ENCODE measurements at places on chromosomes 6 and 20.

GRCh38 chr6:169115632-169116031 is 138.0 kb downstream of the THBS2 start:
- DNase-seq: no peak

DNA sequence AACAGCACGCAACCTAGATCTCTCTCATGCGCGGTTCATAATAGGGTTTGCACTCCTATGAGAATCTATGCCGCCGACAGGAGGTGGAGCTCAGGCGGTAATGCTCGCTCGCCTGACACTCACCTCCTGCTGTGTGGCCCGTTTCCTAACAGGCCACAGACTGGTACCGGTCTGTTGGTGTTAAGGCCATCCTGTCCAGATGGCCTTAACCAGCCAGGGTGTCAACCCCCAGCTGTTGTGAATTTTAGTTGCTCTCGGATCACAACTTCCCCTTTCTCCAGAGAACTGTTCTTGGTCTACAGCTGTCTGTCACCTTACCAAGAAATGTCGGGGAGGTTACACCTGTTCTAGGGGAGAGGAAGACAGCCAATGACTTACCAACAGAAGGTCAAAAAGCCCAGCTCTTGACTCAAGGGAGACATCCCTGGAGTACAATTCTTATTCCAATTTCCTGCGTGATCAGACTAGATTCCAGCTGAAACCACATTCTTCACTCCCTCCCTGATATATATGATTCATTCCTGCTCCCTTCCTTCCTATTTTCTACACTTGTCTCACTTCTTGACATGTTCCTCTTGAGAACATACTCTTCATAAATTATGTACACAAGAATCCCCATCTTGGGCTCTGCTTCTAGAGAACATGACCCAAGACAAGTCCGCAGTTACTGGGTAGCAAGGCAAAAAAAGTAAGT is 23.1 kb upstream of the DNAAF9 start:
- DNase-seq: peak; percentile 51

- no peak for DNase-seq
Measured at GRCh38 chr20:44856442-44856841, 29.1 kb upstream of the YWHAB start.

- no peak for DNase-seq
Measured at GRCh38 chr6:40713002-40713719, 126.0 kb upstream of the LRFN2 start.

DNA sequence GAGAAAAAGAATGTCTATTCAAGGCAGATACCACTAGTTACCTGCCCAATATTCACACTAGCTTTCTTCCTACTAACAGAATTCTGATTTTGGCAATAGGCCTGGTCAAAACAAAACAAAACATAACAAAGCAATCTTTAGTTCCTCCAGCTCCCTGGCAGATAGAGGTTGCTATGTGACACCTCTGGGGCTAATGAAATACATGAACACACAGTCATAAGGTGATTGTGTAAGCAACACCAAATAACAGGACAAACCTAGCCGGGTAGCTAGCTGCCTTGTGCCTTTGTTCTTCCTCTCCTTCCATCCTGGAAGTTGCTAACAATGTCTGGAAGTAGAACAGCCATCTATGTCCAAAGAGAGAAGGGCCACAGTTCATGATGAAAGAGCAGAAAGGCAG is 6.0 kb upstream of the HMGN3 start:
- no peak for DNase-seq

DNA sequence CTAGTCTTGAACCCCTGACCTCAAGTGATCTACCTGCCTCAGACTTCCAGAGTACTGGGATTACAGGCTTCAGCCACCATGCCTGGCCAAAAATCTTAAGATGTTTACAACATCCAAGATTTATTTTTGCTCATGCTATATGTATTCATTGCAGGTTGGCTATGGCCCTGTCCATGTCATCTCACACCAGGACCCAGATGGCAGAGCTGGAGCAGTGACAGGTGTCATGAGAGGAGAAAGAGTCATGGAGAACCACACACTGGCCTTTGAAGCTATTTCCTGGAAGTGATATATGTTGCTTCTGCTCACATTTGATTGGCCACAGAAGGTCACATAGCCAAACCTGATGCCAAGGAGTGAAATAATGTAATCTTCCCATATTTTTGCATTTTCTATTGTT is 13.8 kb upstream of the DDR1 start:
- DNase-seq: no peak

DNA sequence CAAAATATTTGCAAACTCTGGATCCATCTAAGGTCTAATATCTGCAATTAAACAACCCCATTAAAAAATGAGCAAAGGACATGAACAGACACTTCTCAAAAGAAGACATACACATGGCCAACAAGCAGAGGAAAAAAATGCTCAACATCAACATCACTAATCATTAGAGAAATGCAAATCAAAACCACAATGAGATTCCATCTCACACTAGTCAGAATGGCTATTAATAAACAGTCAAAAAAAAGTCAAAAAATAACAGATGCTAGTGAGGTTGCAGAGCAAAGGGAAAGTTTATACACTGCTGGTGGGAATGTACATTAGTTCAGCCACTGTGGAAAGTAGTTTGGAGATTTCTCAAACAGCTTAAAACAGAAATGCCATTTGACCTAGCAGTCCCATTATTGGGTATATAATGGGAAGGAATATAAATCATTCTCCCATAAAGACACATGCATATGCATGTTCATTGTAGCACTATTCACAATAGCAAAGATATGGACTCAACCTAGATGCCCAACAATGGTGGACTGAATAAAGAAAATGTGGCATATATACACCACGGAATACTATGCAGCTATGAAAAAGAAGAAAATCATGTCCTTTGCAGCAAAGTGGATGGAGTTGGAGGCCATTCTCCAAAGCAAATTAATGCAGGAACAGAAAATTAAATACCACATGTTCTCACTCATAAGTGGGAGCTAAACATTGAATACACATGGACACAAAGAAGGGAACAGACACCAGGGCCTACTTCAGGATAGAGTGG is 9.1 kb downstream of the ZNFX1 start:
- DNase-seq: no peak

DNA sequence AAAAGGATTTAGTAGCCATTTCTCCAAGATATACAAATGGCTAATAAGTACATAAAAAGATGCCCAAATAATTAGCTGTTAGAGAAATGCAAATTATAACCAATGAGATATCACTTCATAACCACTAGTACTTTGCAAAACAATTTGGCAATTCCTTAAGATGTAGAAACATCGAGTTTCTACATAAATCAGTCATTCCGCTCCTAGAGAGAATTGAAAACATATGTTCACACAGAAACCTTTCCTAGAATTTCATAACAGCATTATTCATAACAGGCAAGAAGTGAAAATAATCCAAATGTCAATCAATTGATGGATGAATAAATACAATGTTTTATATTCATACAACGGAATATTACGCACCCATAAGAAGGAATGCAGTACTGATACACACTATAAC is 20.5 kb upstream of the NT5E start:
- DNase-seq: no peak

DNA sequence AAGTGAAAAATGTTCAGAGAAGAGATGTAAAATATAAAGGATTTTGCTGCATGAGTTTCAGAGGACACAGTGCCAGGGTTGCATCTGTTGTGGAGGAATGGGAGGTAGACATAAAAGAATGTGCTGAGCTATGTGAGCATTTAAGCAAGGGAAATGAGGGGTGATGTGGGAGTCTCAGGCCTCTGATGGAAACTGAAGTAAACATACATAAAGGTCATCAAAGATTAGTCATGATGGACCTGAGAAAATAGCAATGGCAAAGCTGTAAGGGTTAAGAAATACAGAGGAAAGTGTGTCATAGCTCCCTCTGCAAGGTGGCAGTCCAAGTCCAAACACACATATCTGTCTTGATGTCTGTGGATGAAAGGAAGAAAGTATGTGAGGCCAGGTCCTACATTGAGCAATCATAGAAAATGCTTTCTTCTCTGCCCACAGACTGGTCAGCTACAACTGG is 306.6 kb upstream of the ECI2 start:
- DNase-seq: no peak

GRCh38 chr6:87341158-87341557 is 3.5 kb upstream of the C6orf163 start:
- DNase-seq: no peak

- DNase-seq: no peak
Measured at GRCh38 chr20:20734475-20734948, 22.1 kb upstream of the RALGAPA2 start.

GRCh38 chr6:96675597-96675996 is 112.7 kb downstream of the FHL5 start:
- DNase-seq: no peak

GRCh38 chr6:28334286-28335039 is 1.5 kb downstream of the ZSCAN31 start:
- no peak for DNase-seq

DNA sequence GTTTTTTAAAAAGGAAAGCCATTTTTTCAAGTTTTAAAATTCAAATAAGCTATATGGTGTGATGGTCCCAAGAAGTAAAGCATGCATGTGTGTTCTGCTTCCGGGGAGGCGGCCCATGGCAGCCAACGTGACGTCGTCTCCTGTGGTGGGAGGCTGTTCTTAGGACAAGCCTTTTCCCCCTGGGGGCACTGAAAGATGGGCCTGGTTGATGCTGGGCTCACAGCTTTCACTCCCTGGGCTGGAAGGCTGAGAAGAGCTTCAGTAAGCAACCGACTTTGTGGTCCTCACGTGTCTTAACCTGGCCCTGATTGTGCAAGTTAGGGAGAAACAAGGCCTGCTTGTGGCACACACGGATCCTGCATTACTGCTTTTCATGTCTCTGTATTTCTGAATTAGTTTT is 84.1 kb downstream of the SMOC2 start:
- no peak for DNase-seq

DNA sequence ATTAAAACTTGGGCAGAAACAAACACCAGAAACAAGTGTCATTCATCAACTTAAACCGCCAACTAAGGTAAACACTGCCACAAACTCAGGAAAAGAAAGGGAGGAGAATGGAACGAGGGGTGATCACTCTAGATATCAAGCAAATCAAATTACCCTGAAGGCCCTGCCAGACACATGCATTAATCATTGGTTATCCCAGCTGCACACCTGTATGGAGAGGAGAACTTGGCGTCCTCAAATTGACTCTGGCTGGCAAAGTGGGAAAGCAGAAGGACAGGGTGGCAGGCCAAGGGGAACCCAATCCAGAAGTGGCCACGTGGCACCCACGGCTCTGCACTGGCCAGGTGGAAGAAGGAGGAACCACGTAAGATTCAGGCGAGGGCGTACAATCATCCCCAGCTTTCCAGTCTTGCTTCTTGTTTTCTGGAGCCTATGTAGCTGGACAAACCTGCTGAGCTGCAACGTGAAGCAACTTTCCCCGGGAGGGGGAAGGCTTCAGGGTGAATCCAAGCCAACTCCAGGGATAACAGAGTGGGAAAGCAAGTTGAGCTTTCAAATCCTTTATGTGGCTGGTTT is 156.2 kb upstream of the JARID2 start:
- DNase-seq: no peak

DNA sequence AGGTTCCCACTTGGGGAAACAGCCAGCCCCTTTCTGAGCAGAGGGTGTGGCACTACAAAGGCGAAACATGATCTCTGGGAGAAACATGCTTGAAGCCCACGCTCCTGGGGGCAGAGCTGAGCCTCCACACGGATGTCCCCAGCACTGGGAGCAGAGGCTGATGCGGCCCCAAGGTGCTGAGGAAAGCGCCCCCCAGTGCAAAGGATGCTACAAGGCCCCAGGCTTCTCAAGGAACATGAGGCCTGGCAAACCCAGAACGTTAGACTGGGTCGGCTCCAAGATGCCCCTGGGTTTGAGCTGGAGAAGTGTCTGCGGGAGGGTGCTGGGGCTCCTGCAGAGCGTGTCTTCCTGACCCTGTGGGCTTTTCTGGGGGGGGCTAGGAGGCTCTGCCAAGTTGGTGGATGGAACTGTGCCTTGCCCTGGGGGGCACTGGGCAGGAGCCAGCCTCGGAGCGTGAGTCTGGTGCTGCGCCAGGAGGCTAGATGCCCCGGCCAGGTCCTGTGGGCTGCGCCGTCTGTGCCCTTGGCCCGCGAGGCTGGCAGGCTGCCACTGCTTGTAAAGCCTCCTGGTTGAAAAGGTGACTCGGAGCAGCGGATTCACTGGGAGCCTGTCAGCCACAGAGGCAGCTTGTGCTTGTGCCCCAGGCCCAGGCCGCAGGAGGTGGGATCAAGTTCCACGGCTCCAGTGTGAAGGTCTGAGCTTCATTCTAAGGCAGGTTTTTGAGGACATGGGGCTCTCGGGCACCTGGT is 8.1 kb downstream of the SYNJ2 start:
- no peak for DNase-seq

DNA sequence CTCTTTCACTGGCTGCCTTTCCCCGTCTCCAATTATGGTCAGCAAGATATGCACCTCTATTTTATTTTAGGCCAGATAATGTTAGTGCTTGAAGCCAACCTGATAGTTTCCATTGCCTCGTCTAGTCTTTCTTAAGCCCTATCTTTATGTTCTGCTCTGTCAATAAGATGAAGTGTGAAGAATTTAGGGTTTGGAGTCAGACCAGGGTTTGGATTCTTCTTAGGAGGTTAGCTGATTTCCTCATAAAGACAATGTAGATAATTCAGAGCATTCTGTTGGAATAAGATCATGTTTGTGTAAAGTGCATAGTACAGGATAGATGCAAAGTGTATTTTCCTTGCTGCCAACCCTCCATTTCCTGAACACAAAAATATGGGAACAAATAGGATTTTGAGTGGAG is 43.8 kb downstream of the PKIB start:
- DNase-seq: no peak

GRCh38 chr20:46703435-46703834 is 6.0 kb upstream of the SLC2A10 start:
- no peak for DNase-seq

DNA sequence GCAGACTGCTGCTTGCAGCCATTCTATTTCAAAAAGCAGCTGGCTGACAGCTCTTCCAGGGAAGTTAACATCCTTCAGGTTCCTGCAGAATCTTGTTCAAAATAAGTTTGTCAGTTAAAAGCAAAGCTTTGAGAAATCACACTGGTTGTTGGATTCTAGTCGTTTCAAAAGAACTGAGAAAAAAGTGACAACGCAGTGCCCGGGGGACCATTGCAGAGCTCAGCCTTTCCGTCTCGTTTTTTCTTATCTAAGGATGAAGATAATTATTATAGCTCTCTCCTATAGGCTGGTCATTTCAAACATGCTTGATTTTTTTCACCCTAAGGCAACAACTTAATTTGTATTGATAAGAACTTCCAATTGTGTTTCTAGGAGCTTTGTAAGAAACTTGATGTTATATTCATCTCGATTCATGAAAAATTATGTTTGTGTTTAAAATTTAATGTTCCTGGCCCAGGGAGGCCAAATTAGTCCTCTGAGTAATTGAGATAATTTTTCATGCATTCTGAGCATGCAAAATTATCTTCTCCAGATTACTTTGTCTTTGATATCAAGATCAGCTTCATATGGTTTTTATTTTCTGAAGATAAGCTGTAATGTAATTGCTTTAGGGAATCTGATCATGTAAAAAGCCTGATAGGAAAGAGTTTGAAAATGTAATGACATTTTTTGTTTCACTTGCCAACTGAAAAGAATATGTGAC is 58.4 kb downstream of the SNAP25 start:
- no peak for DNase-seq

DNA sequence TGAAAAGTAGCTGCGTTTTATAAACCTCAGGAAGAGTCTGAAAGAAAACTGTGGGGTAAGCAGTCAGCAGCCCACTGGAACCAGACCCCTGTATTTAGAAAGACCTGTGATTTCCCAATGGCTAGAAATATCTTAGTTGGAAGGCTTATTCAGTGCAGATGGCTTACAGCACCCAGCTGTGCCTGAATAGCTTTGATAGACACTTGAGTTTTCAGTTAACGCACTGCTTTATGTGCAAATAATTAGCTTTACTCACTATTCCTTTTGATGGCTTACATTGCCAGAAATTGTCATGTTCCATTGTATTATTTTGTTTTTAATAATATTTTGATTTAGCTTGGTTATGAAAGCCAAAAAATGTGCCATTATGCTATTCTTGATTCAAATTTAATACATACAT is 465.3 kb upstream of the SYNCRIP start:
- DNase-seq: no peak
